Transverse colon (tissue), 4 donors: ENCODE measurements at places on chromosomes 5 and 9. TPM values are rescaled to one million over a fixed set of nuclear protein-coding genes. Genes with fewer than 3 reads are reported as not detected.

The PCDHGA2 gene
- 1.7 TPM for total RNA-seq

The RNF208 gene
- total RNA-seq = 7.5 TPM

The ATP6V1G1 gene
- total RNA-seq = 136 TPM

The SLC34A3 gene
- not detected for total RNA-seq

The MRPS30 gene
- total RNA-seq = 63.6 TPM

The CCDC152 gene
- total RNA-seq = not detected

The SLC6A18 gene
- total RNA-seq = not detected

The FRRS1L gene
- not detected for total RNA-seq

The GIN1 gene
- not detected for total RNA-seq

The BHMT2 gene
- 1.6 TPM for total RNA-seq

The ROR2 gene
- 23.2 TPM for total RNA-seq

The LCN15 gene
- total RNA-seq = not detected

The PARP8 gene
- 26.0 TPM for total RNA-seq

The LVRN gene
- 7.6 TPM for total RNA-seq

The NMRK1 gene
- 34.3 TPM for total RNA-seq

The CDH9 gene
- not detected for total RNA-seq

The WNT8A gene
- total RNA-seq = not detected

The URM1 gene
- total RNA-seq = 37.5 TPM

The IFNK gene
- not detected for total RNA-seq

The PCDHB11 gene
- 0.20 TPM for total RNA-seq

The COL15A1 gene
- 15.3 TPM for total RNA-seq

The HEMGN gene
- total RNA-seq = not detected

The ACTBL2 gene
- total RNA-seq = not detected
